Esophagus muscularis mucosa (tissue), 4 donors: ENCODE measurements at places on chromosomes 11 and 22. TPM values are rescaled to one million over a fixed set of nuclear protein-coding genes. Genes with fewer than 3 reads are reported as not detected.

DNA sequence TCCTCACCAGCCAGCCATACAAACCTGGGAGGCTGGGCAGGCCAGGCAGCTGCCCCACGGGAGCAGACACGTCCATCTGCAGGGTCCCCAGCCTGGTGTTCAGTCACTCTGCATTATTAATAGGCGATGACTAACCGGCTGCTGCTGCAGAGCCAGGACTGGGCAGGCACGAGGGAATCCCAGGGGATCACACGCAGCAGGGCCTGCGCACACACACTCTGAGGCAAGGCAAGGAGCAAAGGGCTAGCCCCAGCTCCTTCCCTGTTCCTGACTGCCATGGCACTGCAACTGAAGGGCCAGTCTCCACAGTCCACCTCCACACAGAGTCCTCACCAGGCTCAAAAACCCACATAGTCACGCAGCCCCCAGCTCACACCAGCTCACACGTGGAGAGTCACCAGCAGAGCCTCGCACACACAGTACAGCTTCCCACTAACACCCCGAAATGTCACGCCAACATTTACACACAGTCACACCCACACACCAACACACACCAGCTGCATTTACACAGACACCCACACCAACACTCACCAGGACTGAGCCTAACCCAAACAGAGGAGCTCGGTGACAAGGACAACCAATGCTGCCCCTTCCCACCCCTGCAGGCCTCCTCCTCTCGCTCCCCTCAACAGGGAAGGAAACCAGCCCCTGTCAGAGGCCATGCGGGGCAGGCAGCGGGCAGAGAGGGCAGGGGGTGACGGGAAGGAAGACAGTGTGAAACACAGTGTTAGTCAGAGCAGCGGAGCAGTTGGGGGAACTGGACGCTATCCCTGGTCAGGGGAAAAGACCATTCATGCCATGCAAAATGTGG is 47.3 kb downstream of the NRXN2 start:
- H3K4me3 ChIP-seq: no peak overlapping the region
- no peaks in the 10 kb centered on the region for H3K36me3 ChIP-seq
- H3K27me3 ChIP-seq: peaks cover 54% of the 10 kb centered on the region

DNA sequence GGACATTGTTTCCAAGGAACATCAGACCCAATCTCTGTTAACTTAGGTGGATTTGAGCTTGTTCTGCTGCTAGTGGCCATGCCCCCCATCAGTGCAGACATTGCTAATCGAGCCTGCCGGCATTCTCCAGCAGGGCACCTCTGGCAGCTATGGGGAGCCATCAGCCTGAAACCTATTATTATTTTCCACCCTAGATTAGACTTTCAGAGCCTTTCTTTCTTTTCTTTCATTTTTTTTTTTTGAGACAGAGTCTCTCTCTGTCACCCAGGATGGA is 4.9 kb downstream of the CACNA1I start:
- no peaks in the 10 kb centered on the region for H3K36me3 ChIP-seq
- no peaks in the 10 kb centered on the region for H3K4me1 ChIP-seq

GRCh38 chr11:59666969-59667368 is 1.9 kb downstream of the PATL1 start:
- peaks cover 46% of the 10 kb centered on the region for H3K36me3 ChIP-seq
- H3K27ac ChIP-seq: peak overlapping the region; percentile 95
- H3K4me1 ChIP-seq: peaks cover 18% of the 10 kb centered on the region
- H3K27me3 ChIP-seq: no peaks in the 10 kb centered on the region
- no peak overlapping the region for H3K4me3 ChIP-seq
- no peak for DNase-seq

HBB gene
- 236 TPM for total RNA-seq

GRCh38 chr11:17496406-17496805 is 19.8 kb upstream of the ABCC8 start:
- no peaks in the 10 kb centered on the region for H3K36me3 ChIP-seq
- no peak for DNase-seq
- H3K27ac ChIP-seq: no peak overlapping the region
- no peak overlapping the region for H3K4me3 ChIP-seq
- H3K4me1 ChIP-seq: no peaks in the 10 kb centered on the region

- peaks cover 100% of the 10 kb centered on the region for H3K4me1 ChIP-seq
- DNase-seq: no peak
- H3K27ac ChIP-seq: no peak overlapping the region
- H3K27me3 ChIP-seq: no peaks in the 10 kb centered on the region
- H3K36me3 ChIP-seq: no peaks in the 10 kb centered on the region
- H3K4me3 ChIP-seq: no peak overlapping the region
Measured at GRCh38 chr11:68506908-68507307, 46.4 kb downstream of the PPP6R3 start.

TP53AIP1 gene
- total RNA-seq: not detected

DNA sequence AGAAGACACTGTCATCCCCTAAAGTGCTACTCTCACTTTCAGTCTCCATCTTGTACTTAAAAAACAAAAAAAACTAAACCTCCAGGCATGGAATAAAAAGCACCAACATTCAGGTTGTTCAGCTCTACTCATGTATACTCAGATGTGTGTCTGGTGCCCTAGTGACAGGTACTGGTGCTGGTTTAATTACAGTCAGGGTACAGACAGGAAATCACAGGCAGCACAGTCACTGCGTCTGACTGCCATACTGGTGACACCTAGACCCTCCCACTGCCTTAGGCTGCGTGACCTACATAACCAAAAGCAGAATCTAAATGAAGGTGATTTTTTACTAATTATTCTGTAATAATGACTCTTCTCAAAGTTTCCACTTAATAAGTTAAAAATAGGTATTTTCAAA is at the start of gene ARHGAP32:
Gene ARHGAP32, minus strand, starts transcription at position 176 of the 400 bp plus-strand sequence. Its CDS starts 127 bp downstream, at position 49.
- H3K27ac ChIP-seq: no peak within 1 kb of the TSS
- no peak within 1 kb of the TSS for H3K4me3 ChIP-seq
- no peaks in the 10 kb centered on the region for H3K36me3 ChIP-seq
- peaks cover 9% of the 10 kb centered on the region for H3K4me1 ChIP-seq
- no peak for DNase-seq

DNA sequence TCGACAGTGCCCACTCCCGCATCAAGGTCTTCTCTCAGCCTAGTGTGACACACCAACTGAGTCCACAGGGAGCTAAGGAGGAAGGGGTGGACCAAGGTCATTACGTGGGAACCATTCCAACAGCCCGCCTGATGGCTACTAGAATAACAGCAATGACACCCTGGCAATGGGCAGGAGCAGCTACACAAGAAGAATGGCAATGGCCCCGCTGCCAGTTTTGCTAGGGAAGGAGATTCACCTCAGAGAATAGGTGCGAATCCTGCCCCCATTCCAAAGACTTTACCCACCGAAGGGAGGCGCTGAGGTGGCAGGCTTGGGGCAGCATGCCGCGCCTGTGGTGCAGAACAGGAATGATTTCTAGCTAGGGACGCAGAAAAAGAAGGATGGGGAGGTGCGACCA is 9.1 kb downstream of the WT1 start:
- no peak for DNase-seq
- H3K36me3 ChIP-seq: no peaks in the 10 kb centered on the region
- no peak overlapping the region for H3K4me3 ChIP-seq
- peaks cover 34% of the 10 kb centered on the region for H3K27me3 ChIP-seq
- H3K4me1 ChIP-seq: peaks cover 22% of the 10 kb centered on the region
- no peak overlapping the region for H3K27ac ChIP-seq

- no peak overlapping the region for H3K4me3 ChIP-seq
- no peak for DNase-seq
- H3K4me1 ChIP-seq: no peaks in the 10 kb centered on the region
- H3K27ac ChIP-seq: no peak overlapping the region
- H3K27me3 ChIP-seq: no peaks in the 10 kb centered on the region
Measured at GRCh38 chr22:49509016-49509415, 318.7 kb downstream of the BRD1 start.

DNA sequence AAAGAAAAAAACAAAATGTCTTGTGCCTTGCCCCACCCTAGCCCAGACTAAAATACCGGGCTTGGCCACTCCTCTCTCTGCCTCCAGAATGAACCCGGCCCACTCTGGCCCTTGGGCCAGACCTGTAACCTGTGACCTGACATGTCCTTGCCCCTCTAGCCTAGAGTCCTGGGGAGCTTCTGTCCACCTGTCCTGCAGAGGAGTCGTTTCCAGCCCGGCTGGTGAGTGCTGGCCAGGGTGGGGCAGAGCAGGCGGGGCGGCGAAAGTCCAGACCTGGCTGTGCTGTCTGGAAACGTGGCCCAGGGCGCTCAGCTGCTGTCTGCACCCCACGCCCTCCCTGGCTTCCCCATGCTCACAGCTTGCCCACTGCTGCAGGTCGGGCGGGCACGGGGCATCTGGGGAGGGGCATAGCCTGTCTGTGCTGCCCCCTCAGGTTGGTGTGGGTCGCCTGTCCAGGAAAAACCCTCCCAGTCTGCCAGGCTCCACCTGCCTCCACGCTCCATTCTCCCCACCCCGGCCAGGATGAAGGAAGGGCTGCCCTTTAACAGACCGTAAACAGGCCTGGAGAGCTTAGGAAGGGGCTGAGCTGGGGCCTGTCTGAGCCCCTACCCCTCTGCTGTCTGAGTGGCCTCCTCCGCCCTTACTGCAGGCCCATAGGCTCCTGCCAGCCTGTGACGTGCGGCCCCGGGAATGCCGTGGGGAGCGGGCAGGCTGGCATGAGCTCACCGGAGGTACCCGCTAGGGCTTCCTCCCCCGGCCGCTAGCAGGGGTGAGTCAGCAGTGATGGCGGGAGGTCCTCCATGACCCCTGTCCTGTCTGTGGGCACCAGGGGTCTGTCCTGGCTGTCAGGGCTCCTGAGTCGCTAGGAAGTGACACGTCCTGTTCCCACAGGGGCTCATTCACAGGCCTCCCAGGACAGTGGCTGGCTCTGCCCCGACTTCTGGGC is 1.9 kb downstream of the CD151 start:
- H3K27me3 ChIP-seq: peaks cover 14% of the 10 kb centered on the region
- H3K4me1 ChIP-seq: peaks cover 95% of the 10 kb centered on the region
- H3K4me3 ChIP-seq: peak overlapping the region; percentile 78
- no peak for DNase-seq
- H3K36me3 ChIP-seq: peaks cover 29% of the 10 kb centered on the region

GAB2 gene
- 42.4 TPM for total RNA-seq

DNA sequence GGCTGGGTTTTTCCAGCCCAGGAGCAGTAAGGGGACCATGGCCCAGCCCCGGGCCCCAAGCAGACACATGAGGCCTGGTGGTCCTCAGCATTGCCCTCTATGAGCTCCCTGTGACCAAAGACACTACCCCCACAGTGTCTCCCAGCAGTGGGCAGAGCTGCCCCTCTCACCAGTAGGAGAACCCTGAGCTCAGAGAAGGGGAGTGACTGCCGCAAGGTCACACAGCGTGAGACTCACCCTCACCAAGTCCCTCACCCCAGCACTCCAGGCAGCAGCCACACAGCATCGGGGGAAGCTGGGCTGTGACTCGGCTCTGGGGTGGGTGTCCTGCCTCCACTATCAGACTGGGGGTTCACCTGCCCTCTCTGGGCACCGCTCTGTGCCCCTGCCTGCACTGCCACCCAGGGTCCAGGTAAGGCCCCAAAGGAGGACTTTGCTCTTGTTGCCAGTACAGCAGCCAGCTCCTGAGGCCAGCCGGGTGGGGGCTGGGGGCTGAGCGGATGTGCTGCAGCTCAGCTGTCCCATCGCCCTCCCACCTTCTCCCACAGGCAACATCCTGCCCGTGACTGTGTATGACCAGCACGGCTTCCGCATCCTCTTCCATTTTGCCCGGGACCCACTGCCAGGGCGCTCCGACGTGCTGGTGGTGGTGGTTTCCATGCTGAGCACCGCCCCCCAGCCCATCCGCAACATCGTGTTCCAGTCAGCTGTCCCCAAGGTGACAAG is 7.9 kb upstream of the SH3BP1 start:
- no peaks in the 10 kb centered on the region for H3K27me3 ChIP-seq
- H3K27ac ChIP-seq: no peak overlapping the region
- no peak for DNase-seq
- no peak overlapping the region for H3K4me3 ChIP-seq
- H3K4me1 ChIP-seq: peaks cover 40% of the 10 kb centered on the region

- H3K4me3 ChIP-seq: no peak overlapping the region
- no peaks in the 10 kb centered on the region for H3K36me3 ChIP-seq
- no peaks in the 10 kb centered on the region for H3K27me3 ChIP-seq
- no peak overlapping the region for H3K27ac ChIP-seq
- H3K4me1 ChIP-seq: no peaks in the 10 kb centered on the region
Measured at GRCh38 chr22:22380098-22381030, 128.2 kb downstream of the ZNF280B start.

GRCh38 chr11:40388097-40388818 is 1071.2 kb downstream of the LRRC4C start:
- no peak overlapping the region for H3K27ac ChIP-seq
- H3K4me3 ChIP-seq: no peak overlapping the region
- no peaks in the 10 kb centered on the region for H3K36me3 ChIP-seq
- H3K4me1 ChIP-seq: no peaks in the 10 kb centered on the region
- H3K27me3 ChIP-seq: no peaks in the 10 kb centered on the region

DNA sequence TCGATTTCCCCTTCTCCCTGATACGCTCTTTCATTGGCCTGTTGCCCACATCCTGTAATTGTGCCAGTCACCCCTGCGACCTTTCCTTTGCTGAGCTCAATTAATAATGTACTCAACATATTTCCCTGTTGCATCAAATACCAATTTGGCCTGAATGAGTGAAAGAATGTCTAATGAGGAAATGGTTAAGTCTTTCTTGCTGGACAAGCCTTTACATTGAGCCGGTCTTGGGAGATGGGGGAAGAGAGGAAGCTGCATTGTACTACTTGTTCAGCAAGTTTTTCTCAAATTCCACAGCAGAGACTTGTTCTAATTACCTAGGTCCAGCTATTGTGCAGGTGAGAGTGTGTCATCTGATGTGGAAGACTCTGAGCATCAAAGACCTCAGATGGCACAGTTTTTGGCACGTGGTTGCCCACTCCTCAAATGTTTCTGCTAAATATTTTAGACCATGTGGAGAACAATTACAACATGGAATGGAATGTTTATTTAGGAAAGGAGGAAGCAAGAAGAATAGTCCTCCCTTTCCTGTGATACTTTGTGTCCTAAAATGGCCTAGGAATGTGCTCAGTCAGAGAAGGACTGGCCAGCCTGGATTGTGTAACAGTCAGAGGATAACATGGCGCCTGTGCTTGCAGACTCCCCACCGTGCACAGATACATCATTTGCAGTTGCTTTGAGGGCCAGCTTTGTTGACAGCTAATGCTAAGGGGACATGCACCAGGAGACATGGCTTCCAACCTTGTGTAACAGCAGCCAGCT is 129.5 kb upstream of the E2F8 start:
- H3K4me3 ChIP-seq: no peak overlapping the region
- no peaks in the 10 kb centered on the region for H3K36me3 ChIP-seq
- H3K27ac ChIP-seq: peak overlapping the region; percentile 67
- no peak for DNase-seq

GRCh38 chr22:30701872-30702271 is 7.2 kb downstream of the OSBP2 start:
- H3K27ac ChIP-seq: no peak overlapping the region
- no peaks in the 10 kb centered on the region for H3K36me3 ChIP-seq
- no peak overlapping the region for H3K4me3 ChIP-seq
- H3K4me1 ChIP-seq: no peaks in the 10 kb centered on the region
- no peaks in the 10 kb centered on the region for H3K27me3 ChIP-seq
- DNase-seq: no peak
